Lung (tissue), 17 donors: ENCODE measurements at places on chromosomes 12 and 14. TPM values are rescaled to one million over a fixed set of nuclear protein-coding genes. Genes with fewer than 3 reads are reported as not detected.

- peaks cover 5% of the 10 kb centered on the region for H3K4me1 ChIP-seq
- no peaks in the 10 kb centered on the region for H3K36me3 ChIP-seq
- DNase-seq, result no peak
These were observed 29.6 kb upstream of the IRF2BPL start for GRCh38 chr14:77058117-77058516.

DNA sequence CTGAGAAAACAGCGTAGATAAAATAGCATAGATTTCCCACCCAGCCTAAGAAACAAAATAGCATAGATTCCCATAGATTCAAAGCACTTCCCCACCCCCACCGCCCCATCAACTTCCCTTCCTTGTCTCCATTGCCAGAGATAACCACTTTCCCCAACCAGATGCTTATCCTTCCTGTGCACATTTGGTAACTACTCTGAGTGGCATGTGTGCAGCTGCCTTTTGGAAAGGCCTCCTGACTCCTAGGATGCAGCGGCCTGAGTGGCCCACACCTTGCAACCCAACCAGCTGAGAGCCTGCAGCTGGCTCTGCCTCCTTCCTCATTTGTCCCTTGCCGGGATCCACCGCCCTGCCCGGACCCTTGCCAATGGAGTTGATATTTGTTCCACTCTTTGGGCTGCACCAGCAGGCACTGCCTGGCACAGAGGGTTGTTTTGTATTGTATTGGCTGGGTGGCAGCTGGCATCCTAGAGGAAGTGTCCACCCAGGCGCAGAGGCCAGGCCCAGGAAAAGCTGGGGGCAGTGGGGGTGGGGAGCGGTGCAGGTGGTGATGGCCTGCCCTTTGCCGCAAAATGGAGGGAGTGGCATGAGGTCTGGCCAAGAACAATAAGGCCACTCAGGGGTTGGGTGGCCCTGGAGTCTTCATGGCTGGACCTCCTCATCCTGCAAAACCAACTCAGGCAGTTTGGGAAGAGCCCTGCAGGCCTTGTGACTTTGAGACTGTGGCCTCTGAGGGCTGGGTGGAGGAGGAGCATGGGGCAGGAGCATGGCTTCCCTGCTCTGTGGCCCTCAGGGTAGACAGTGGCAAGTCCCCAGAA lies 4.9 kb downstream of the SLC48A1 start:
- H3K36me3 ChIP-seq, result peaks cover 20% of the 10 kb centered on the region
- no peak for DNase-seq
- H3K4me1 ChIP-seq, result peaks cover 38% of the 10 kb centered on the region
- no peak overlapping the region for H3K4me3 ChIP-seq
- H3K27me3 ChIP-seq, result no peaks in the 10 kb centered on the region

GRCh38 chr12:110530511-110530910 lies 28.4 kb downstream of the RAD9B start:
- DNase-seq, result no peak
- H3K27me3 ChIP-seq, result no peaks in the 10 kb centered on the region
- no peak overlapping the region for H3K27ac ChIP-seq
- no peaks in the 10 kb centered on the region for H3K4me1 ChIP-seq

DNA sequence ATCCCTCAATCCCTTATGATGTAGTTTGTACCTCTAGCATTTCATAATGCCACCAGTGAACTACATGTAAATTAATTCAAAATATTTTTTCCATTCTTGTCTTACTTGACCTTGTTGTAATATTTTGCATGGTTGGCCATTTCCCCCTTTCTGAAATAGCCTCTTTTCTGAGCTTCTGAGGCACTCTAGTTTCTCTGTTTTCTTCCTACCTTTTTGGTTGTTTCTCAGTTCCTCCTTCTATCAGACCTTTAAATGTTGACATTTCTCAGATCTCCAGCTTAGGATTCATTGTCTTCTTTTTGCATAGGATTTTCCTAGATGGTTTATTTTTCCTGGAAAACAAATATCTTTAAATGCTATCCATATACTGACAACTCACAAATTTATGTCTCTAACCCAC lies 9.8 kb upstream of the RMST start:
- H3K27me3 ChIP-seq, result no peaks in the 10 kb centered on the region
- H3K27ac ChIP-seq, result no peak overlapping the region
- H3K4me3 ChIP-seq, result no peak overlapping the region
- no peak for DNase-seq
- no peaks in the 10 kb centered on the region for H3K36me3 ChIP-seq
- H3K4me1 ChIP-seq, result no peaks in the 10 kb centered on the region

DNA sequence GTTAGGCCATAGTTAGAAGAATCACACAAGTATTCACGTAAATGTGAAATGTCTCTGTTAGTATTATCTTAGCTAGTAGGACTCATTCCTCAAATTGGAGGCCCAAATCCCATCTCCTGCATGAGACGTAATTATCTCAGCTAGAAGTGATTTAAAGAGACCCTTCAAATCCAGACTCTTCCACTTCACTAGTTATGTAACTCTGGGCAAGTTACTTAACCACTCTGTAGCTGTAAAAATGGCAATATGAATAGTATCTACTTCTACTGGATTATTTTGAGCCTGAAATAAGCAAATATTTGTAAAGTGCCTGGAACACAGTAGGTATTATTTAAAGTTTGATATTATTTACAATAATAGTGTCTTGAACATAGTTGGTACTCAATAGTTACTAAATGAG lies 28.4 kb upstream of the CDKL1 start:
- no peak overlapping the region for H3K27ac ChIP-seq
- H3K27me3 ChIP-seq, result no peaks in the 10 kb centered on the region
- no peak overlapping the region for H3K4me3 ChIP-seq

DNA sequence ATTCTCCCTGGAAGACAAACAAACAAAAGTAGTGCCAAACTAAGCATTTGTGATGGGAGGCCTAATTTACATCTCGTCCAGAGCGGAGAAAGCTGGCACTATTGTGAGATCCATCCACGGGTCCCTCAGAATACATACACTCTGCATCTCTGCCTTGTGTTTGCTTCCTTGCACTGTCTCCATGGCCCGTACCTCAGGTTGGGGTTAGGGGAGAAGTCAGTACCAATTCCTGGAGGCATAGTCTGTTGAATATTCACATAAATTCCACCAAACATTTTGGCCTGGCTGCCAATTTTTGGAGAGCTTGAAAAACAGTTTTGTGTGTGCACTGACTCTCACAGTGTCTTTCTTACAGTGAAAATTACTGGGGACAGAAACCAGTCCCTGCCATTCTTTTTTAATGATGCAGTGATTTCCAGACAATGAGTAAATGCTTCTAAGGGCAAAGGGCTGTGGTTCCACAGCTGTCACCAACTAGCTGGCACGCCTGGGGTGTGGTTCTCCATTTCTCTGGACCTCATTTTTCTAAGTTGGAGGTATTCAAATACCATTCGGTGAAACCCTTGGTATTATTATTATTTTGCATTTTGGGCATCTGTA lies 119.7 kb upstream of the HIF1A start:
- no peaks in the 10 kb centered on the region for H3K36me3 ChIP-seq
- H3K27ac ChIP-seq, result no peak overlapping the region
- H3K27me3 ChIP-seq, result no peaks in the 10 kb centered on the region
- H3K4me3 ChIP-seq, result no peak overlapping the region
- no peak for DNase-seq

DNA sequence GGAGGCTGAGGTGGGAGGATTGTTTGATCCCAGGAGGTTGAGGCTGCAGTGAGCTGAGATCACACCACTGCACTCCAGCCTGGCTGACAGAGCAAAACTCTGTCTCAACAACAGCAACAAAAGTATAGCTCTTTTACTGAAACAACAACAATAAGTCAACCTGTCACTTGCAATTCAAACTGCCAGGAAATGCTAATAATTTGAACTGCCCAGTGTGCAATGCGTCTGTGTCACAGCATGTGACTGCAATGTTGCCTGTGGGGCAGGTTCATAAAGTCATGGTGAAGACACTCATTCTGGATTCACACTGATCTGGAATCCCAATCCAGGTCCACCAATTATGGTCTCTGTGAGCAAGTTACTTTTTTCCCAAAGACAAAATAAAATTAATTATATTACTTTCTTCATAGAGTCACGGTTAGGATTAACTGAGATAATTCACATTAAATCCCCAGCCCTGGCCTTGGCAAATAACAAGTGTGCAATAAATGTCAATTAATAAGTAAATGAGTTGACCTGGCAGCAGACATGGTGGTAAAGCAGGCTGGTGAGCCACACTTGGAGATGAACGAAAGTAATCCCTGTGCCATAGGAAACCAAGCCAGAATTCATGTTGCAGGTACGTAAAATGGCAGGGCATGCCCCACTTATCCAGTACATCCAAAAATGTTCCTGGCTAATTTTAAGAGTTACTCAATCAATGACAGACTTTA lies 89.1 kb upstream of the CPSF6 start:
- H3K36me3 ChIP-seq, result no peaks in the 10 kb centered on the region
- H3K4me1 ChIP-seq, result no peaks in the 10 kb centered on the region
- H3K4me3 ChIP-seq, result no peak overlapping the region
- H3K27ac ChIP-seq, result no peak overlapping the region
- no peaks in the 10 kb centered on the region for H3K27me3 ChIP-seq

DNA sequence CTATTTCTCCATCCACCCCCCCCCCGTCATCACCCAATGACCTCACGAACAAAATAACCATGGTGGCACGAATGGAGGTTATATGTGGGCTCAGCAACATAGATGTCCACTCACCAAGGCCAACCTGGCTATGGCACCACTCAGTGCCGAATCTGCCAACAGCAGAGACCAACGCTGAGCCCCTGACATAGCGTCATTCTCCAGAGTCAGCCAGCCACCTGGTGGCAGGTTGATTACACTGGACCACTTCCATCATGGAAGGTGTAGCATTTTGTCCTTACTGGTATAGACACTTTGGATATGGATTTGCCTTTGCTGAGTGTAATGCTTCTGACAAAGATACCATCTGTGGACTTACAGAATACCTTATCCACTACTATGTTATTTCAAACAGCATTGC lies 24.2 kb upstream of the DYRK2 start:
- H3K27ac ChIP-seq, result no peak overlapping the region
- no peaks in the 10 kb centered on the region for H3K27me3 ChIP-seq
- no peaks in the 10 kb centered on the region for H3K4me1 ChIP-seq
- H3K4me3 ChIP-seq, result no peak overlapping the region
- DNase-seq, result no peak

The LACRT gene
- total RNA-seq, result not detected

The C12orf54 gene
- 1.5 TPM for total RNA-seq

The EML1 gene
- total RNA-seq, result 31.8 TPM

The CLMN gene
- 16.2 TPM for total RNA-seq

The CMA1 gene
- not detected for total RNA-seq
